ENCODE measurements at places on chromosomes 12 and 14.

GRCh38 chr14:92314182-92314581 is 8.8 kb upstream of the SLC24A4 start:
- no peak for DNase-seq

DNA sequence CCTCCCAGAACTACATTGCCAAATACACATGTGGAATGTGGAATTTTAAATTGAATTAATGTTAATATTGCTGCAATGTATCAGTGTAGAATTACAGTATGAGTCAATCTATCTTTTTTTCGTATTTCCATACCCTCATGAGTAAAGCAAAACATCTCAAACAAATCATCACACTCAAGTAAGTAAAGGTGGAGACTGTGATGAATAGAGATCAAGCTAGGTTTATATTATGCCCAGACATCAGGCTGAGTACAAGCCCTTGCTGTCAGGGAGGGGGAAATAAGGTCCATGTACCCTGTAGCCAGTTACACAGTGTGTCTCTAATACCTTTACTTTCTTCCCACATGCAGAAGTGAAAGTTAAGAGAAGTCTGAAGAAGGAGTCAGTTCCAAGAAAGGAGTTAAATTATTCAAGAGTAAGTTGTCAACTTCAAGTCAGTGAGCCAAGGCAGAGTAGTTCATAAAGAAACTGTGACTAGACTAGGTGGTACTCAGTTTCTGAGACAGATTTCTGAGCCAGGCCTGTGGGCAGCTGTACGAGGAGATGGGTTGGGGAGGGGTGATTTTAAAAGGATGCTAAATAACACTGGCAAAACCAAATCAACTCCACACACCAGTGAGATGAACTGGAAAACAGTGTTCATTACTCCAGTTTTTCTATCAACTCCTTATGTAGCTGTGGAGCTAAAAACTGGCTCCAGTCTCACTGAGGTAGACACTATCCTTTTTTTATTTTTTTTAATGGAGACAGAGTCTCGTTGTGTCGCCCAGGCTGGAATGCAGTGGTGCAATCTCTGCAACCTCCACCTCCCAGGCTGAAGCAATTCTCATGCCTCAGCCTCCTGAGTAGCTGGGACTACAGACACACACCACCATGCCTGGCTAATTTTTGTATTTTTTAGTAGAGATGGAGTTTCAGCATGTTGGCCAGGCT is 23.8 kb upstream of the STK38L start:
- DNase-seq: peak; percentile 33

GRCh38 chr12:43312991-43313505 is 239.0 kb downstream of the ADAMTS20 start:
- DNase-seq: peak; percentile 41

DNA sequence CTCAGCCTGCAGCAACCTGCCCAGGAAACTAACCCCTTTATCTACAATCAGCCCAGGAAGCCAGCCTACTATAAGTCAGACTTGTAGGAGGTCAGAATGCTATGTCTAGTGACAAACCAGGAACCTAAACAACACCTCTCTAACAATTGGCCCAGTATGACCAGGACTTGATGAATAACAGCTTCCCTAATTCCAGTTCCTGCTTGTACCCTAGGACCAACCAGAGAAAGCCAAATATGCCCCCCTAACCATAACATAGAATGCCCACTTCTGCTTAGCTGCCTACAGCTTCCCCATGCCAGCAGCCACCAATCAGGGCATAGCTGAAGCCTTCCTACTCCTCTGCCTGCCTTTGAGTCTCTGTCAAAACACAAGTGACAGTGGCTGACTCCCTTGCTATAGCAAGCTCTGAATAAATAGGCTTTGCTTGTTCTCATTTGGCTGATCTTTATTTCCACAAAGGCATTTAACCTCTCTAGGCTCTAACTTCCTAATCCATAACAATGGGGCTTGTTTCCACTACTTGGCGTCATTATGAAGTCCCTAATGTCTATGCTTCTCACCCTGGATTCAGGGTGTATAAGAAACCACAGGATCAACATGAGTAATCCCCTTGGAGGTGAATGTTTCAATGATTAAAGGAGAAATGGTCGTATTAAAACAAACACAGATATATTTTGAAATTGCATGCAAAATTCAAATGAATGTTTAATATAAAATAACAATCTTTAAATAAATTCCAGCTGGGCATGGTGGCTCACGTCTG is 220.2 kb downstream of the ANO6 start:
- no peak for DNase-seq

GRCh38 chr14:92950773-92951172 is 27.8 kb downstream of the CHGA start:
- no peak for DNase-seq

DNA sequence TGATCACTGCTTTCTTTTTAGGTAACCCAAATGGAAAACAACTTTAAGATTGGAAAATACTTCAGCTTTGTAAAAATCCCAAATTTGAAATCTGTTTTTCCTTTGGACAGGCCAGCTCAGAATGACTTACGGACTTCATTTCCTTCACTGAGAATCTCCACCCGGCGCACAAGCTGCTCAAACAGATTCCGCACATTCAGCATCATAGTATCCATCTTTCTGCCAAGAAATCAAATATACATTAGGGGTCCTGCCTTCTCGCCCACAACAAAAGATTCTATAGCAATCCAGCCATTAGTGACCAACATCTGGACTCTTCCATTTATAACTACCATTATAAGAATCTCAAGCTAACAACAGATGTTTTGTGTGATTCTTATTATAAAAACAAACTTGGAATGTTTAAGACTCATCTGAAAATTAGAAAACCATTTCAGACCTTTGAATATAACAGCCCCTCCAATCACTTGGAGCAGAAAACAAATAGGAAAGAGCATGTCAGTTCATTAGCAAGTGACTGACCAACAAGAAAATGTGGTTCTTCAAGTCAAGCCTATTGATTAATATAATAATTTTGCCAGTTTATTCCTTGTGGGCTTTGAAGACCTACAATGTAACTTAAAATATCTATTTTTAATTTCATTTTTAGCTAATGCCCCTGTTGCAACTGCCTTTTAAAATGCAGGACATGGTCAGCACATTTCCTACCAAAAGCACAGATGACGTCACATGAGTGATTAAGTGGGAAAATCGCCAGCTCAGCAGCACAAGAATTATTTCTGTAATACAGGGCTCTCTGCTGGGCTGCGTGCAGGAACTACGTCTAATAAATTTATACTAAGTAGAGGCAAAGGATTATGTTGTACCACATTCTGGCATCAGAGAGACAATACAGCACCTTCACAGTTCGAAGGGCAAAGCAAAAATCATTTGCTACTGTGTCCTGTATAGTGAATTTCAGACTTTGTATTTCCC is 8.5 kb downstream of the RACGAP1 start:
- DNase-seq: peak; percentile 94

DNA sequence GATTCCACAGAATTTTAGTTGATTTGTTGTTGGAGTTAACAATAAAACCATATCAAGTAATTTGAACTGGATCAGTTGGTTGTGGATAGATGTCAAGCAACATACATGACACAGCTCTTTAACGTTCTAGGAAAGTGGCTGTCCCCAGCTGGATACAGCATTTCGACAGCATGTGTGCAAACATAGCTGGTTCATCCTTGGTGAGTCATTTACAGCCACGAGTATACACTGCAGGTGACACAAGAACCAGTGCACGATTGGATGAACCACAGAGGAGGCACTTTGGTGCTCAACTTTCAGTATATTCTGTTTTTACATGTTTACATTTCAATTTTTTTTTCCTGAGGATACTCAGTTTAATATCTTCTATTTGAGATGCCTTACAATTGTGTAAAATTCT is 242.4 kb downstream of the TMEM117 start:
- no peak for DNase-seq

GRCh38 chr12:83077041-83077440 is 390.3 kb downstream of the TMTC2 start:
- DNase-seq: no peak

- DNase-seq: no peak
These were observed 4.5 kb upstream of the JPH4 start for GRCh38 chr14:23582906-23583760.

GRCh38 chr12:128660532-128661225 is 163.1 kb downstream of the SLC15A4 start:
- no peak for DNase-seq

- no peak for DNase-seq
These were observed 90.2 kb downstream of the CHGA start for GRCh38 chr14:93012951-93013719.

DNA sequence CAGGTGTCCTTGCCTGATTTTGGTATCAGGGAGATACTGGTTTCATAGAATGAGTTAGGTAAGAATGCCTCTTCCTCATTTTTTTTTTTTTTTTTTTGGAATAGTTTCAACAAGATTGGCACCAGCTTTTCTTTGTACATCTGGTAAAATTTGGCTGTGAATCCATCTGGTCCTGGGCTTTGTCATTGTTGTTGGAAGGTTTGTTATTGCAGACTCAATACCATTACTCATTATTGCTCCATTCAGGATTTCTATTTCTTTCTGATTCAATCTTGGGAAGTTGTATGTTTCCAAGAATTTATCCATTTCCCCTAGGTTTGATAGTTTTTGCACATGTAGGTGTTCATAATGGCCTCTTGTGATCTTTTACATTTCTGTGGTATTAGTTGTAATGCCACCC is 126.0 kb upstream of the KITLG start:
- DNase-seq: no peak

DNA sequence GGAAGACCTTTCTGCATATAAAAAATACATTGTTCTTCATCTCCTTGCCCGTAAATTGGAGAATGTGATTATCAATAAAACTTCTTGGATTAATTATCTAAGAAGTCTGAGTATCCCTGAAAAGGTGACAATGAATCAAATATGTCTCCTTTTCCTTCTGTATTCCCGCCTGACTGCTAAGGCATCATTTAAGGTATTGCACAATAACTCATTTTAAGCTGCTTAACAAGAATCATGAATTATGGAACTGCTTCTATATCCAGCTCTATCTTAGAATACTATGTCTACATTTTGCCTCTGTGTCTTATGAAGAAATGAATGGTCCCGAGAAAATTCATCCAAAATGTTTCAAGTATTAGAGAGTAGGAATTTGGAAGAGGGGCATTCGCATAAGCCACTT is 294.4 kb downstream of the SOX5 start:
- no peak for DNase-seq

- peak; percentile 45 for DNase-seq
These were observed at the start of gene ACRBP for GRCh38 chr12:6647083-6647604. TSS of gene ACRBP (minus strand) at chr12:6647432. CDS start at chr12:6647366, 66 bp downstream.

DNA sequence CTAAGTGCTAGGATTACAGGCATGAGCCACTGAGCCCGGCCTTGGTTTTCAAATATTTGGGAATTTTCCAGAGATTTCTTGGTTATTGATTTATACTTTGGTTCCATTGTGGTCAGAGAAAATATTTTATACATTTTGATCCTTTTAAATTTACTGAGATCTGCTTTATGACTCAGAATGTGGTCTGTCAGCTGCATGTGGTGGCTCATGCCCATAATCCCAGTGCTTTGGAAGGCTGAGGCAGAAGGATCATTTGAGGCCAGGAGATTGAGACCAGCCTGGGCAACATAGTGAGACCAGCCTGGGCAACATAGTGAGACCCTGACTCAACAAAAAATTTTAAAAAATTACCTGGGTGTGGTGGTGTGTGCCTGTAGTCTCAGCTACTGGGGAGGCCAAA is 49.8 kb downstream of the ADCK1 start:
- DNase-seq: peak; percentile 78

- DNase-seq: no peak
These were observed 159.5 kb downstream of the ZFP36L1 start for GRCh38 chr14:68633131-68633991.

- DNase-seq: peak; percentile 31
These were observed 23.9 kb upstream of the SMOC1 start for GRCh38 chr14:69855180-69855832.

GRCh38 chr12:1782215-1782614 is 38.1 kb upstream of the LRTM2 start:
- peak; percentile 19 for DNase-seq

GRCh38 chr14:21220874-21221477 is 48.3 kb downstream of the HNRNPC start:
- peak; percentile 73 for DNase-seq

- DNase-seq: no peak
These were observed 94.6 kb downstream of the DACT1 start for GRCh38 chr14:58732387-58732786.

GRCh38 chr12:90982170-90982569 is 22.6 kb downstream of the EPYC start:
- DNase-seq: no peak

GRCh38 chr14:100679707-100680438 is 46.8 kb upstream of the DLK1 start:
- DNase-seq: peak; percentile 89

DNA sequence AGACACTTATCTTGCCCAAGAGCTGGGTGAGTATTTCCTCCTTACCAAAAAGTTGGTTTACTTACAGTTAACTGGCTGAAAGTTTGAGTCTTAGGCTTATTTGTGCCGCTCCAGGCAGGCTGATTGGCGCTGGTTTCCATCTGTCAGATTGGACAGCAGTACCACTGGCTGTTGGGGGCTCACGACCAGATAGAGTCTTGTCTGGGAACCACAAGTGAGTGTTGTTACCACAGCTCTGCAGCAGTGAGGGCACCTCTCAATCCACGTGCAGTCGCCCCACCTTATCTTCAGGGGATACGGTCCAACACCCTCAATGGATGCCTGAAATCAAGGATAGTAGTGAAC is 58.9 kb downstream of the DDX51 start:
- peak; percentile 39 for DNase-seq

DNA sequence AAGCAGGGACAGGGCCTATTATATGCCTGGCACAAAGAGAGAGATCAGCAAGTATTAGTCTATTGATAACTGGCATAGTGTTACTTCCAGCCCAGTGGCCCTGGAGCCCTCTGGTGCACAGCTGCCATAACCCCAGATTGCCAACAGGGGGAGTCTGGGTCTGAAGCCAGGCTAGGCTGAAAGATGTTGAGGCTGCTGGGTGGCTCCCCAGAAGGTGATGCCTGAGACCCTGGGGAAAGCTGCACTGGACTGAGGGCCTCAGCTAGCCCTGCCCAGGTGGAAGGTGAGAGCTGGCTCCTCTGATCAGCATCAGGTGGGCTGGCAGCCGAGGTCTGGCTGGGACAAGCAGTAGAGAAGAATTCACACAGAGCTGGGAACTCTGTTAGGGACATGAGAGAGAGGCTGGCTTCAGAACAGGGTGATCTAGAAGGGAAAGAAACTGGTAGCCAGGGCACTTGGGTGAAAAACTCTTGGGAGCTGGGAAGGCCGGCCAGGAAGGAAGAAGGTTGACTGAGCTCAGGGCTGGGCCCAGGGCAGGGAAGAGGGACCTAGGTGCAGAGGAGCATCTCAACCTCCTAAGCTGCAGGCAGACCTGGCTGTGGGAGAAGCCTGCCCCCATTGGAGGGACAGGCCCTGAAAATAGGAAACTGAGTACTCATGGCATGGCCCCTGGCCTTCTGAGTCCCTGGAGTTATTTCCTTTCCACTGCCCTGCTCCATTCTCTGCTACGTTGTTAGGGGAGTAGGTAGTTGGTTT is 3.9 kb downstream of the GZMH start:
- DNase-seq: no peak

GRCh38 chr12:24008166-24008565 is 58.7 kb upstream of the SOX5 start:
- no peak for DNase-seq

GRCh38 chr12:112151766-112152541 is 26.6 kb downstream of the TRAFD1 start:
- DNase-seq: no peak

Data from amniotic epithelial cell (primary cell).